T47D (cell line): ENCODE measurements at places on chromosomes 4 and X.

DNA sequence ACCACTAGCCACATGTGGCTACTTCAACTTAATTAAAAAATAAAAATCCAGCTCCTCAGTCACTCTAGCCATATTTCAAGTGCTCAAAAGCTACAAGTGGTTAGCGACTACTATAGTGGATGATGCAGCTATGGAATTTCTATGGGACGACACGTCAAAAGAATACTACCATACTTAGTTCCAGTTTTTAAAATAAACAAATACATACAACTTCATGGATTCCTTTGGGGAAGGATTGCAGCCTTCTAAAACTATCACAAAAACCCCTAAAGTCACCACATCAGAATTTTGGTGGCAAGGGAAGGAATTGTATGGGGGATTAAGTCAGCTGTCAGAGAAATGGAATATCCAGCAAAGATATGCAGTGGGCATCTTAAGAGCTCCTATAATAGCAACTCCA is 6.5 kb downstream of the ZNF280C start:
- no peak for DNase-seq

- DNase-seq = no peak
These were observed 33.4 kb upstream of the SFRP2 start for GRCh38 chr4:153822316-153822715.

- DNase-seq = no peak
These were observed 16.6 kb downstream of the BMP15 start for GRCh38 chrX:50927127-50927526.

DNA sequence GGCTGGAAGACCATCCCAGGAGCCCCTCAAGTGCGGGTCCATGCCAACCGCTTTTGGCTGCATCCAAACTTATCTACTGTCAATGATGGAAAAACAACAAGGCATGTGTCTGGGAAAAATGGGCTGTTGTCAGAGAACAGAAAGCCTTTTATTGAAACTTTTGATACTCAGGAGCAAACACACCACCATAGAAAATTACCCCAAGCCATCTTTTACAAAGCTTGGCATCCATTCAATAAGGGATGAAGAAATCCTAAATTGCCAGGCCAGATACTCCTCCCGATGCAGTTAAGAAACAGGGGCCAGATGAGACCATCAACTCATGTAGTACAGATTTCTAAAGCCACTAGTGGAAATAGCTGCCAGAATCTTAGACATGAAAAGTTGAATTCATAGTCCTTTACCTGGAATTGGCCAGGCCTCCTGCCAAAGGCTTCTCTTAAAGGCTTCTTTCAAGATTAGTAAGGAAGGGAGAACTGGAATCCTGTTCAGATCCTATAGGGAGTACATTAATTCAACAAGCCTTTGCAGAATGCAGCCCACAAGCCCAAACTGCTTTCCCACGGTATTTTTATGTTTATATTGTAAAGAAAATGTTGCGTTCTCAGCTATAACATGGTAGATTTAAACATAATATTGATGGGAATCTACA is 145.4 kb upstream of the MAP3K15 start:
- no peak for DNase-seq

GRCh38 chr4:6591313-6591712 is 16.3 kb downstream of the MAN2B2 start:
- no peak for DNase-seq

DNA sequence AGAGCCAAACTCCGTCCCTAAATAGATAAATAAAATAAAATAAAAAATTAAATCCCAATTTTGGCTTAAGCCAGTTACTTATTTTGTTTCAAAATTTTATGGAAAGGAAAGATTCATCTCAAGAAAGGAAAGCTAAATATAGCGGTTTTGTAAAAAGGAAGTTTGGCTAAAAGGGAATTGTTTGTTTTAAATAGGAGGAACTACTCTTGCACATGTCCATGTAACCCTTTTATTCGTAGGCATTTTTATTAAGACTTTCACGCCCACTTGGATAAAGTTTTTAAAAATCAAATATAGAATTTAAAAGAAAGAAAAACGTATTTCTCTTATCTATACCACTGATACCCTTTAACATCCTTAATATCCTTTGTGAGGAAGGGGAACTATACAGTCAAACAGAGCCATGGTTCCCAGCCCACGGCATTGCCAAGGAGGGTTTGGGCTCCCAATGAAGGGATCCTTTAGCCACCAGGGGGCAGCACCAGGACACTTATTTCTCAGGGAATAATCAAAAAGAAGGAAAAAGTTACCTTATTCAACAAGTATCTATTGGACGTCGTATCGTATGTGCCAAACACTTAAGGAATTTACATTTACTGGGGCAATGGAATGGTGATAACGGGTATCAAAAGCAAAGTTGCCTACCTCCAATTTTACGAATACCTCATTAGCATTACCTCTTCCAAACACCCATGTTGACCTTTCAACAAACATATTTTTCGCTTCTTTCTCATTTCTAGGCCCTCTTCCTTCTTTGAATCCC is 27.7 kb downstream of the CDKN2AIP start:
- DNase-seq = peak; percentile 38

DNA sequence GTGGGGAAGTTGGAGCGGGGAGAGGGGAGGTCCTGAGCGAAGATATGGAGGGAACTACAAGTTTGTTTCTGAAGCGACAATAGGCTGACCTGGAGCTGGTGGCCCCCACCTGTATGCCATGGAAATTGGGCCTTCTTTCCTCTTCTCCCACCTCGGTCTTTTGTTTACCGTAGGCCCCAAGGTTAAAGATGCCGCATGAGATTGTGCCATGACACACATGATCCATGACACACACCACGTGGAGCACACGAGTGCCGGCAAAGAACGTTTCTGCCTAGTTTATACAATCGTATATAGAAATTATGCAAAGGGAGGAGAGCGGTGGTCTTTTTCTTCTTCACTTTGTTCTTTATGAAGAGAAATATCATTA is 408 bp downstream of the TMEM33 start:
- DNase-seq = no peak

GRCh38 chrX:29948653-29949052 is 266.7 kb upstream of the MAGEB2 start:
- no peak for DNase-seq

DNA sequence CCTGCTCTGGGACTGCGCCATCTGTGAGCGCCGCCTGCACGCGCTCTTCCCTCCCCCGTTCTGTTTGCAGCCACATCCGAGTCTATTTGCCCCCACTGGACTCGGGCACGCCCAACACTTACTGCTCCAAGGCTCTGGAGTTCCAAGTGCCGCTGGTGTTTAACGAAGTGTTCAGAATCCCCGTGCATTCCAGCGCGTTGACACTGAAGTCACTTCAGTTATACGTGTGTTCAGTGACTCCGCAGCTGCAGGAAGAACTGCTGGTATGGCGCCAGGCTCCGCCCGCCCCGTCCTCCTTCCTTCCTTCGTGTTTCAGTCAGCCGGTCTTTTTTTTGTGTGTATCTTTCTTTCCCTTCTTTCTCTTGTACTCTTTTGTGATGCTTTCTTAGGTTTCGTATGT is 30.7 kb upstream of the CLCN4 start:
- no peak for DNase-seq

DNA sequence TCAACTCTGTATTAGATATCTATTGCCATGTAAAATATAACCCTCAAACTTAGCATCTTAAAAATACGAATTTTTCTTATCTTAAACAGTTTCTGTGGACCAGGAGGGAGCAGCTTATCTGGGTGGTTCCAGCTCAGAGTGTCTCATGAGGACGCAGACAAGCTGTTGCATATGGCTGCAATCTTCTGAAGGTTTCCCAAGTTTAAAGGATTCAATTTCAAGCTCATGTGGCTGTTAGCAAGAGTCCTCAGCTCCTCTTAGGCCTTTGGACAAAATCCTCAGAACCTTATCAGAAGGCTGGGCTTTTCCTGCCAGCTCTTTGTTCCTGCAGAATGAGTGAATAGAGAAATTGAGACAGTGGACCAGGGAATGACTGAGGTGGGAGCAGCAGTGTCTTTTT is 2.8 kb upstream of the CTSO start:
- DNase-seq = no peak

- no peak for DNase-seq
These were observed 8.4 kb downstream of the HTRA3 start for GRCh38 chr4:8278009-8278395.

- no peak for DNase-seq
These were observed 440.1 kb upstream of the SMIM31 start for GRCh38 chr4:164313853-164314252.

DNA sequence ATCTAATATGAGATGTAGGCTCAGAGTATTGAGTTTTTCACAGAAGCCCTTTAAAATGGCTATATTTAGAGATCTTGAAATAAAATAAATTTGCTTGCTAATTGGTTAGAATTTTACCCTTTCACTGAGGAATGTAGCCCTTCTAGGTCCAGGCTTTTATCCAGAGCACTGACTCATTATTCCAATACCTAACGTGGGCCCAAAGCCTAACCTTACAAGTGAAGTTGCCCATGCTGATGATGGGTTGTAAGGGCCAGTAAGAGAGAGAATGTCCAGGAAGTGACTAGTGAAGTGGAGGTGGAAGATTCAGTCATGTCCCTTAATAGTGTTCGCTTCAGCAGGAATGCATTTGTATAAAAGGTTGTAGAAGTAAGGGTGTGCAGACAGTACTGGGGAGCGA is 155.9 kb downstream of the STIM2 start:
- DNase-seq = no peak

GRCh38 chr4:105748222-105748621 is 39.6 kb downstream of the GSTCD start:
- DNase-seq = no peak

DNA sequence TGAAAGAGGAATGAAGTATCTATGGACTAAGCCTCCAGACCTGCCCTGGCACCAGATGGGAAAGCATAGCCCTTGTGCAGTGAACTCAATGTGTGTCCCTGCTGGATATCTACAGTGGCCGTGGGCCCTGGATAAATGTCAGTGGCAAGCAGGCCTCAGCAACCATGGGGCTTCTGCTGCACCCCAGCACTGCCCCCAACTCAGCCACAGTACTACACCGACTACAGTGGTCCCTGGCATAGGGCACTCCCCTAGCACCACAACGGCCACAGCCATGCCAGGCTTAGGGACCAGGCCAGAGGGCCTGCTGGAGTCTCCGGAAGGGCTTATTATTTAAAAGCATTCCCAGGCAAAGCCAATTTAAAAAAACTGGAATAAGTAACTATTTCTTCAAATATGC is 459.1 kb downstream of the SH2D1A start:
- DNase-seq = no peak

DNA sequence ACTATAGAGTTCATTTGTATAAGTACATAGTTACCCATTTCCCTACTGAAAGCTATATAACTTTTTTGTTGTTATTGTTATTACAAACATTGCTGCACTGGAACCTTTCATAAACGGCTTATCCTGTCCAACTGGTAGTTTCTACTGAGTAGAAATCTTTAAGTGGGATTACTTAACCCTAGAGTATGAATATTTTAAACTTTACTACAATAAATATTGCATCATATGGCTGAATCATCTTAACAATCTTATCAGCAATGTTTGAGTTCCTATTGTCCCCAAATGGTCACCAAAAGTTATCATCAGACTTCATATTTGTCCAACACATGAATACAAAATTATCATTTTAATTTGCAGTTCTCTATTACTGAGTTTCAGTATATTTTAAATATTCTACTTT is 40.5 kb downstream of the LCORL start:
- DNase-seq = no peak

DNA sequence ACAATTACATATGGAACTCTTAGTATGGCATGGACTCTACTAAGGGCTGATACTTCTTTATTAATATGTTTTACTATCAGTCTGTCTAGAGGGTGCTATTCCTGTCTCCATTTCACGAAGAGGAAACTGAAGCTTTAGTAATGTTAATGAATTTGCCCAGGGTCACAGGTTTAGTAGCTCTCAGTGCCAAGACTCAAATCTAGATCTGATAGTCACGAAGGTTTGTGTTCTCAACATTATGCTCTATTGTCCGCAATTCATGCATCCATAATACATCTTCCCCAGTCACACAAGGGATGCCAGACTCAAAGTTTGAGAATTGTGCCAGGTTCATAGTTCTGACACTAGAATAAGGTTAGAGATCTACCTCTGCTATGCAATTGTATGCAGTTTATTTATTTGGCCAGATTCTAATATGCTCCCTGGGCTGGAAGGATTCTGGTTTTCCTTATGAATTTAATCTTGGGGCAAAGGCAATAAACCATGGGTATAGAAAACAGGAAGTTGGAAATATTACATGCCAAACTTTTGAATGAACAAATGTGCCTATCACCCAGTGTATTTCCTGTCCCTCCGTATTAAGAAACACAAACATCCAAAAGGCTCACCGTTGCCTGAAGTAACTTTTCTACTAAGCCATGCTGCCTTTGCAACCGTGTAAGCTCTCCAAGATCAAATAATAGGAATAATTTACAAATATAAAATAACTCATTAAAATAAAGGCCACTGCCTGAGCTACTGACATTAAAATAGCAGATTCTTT is 478.5 kb downstream of the INPP4B start:
- DNase-seq = no peak

- no peak for DNase-seq
These were observed 141.3 kb downstream of the MGST2 start for GRCh38 chr4:139806929-139807328.

- no peak for DNase-seq
These were observed 95.2 kb upstream of the DKK2 start for GRCh38 chr4:107131295-107131694.

DNA sequence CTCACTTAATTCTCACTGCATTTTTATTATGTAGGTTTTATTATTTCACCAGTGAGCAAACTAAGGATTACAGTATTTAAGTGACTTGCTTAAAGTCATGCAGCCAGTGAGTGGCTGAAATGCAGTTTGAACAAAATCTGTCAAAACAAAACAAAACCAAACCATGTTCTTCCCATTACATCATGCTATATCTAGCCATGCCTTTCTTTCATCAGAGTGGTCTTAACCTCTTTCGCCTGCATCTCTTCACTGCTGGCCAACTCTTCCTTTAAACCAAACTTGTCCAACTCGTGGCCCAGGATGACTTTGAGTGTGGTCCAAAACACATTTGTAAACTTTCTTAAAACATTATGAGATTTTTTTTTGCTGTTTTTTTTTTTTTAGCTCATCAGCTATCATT is 223.2 kb downstream of the PCDH7 start:
- DNase-seq = no peak

- no peak for DNase-seq
These were observed 5.0 kb downstream of the PLP2 start for GRCh38 chrX:49176421-49177326.
